Stimulated activated CD4-positive, alpha-beta T cell treated with anti-CD3 and anti-CD28 coated beads, Interleukin-1b, Interleukin-23, amount 100 ng/mL, for 24 hours (primary cell): ENCODE measurements at places on chromosomes 4 and X.

DNA sequence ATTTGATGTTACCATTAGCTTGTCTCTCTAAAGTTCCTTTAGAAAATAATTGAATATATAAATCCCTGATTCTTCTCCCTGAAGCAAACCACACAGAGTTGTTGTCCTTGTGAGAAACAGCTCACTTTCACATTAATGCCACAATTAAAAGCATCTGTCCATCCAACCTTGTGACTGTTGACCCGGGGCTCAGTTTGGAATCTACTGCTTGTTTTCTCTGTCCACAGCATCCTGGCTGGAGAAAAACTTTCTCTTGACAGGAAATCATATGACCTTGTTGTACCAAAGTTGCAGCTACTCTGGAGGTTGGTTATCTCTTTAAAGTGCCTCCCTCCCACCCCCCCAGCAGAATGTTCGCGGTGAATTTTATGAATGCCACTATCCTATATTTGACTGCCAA is 3.1 kb downstream of the PRKG2 start:
- DNase-seq, result no peak

GRCh38 chr4:188993871-188994270 is 854.6 kb downstream of the TRIML1 start:
- DNase-seq, result no peak

- no peak for DNase-seq
Measured at GRCh38 chr4:11407551-11407950, 21.1 kb downstream of the HS3ST1 start.

- DNase-seq, result no peak
Measured at GRCh38 chr4:53705151-53705764, 114.0 kb upstream of the LNX1 start.

- DNase-seq, result no peak
Measured at GRCh38 chr4:133483600-133484246, 334.6 kb downstream of the PCDH10 start.

- no peak for DNase-seq
Measured at GRCh38 chr4:101171747-101172146, 175.6 kb downstream of the PPP3CA start.

DNA sequence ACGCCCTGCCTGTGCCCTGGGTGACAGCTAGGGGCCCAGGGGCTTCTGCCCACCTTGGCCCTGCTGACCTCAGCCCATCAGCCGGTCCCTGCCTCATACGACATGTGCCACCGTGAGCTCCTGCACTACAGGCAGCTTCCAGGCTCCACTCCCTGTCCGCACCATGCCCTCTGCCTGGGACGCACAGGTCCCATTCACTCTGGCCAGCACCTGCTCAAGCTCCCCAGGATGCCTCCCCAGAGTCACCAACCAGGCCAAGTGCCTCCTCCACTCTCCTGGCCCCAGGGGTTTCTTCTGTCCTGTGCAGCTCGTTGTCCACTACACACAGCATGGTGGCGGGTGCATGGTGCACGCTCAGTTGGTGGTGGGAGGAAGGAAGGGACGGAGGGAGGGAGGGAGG is 20.2 kb upstream of the MRFAP1 start:
- no peak for DNase-seq

DNA sequence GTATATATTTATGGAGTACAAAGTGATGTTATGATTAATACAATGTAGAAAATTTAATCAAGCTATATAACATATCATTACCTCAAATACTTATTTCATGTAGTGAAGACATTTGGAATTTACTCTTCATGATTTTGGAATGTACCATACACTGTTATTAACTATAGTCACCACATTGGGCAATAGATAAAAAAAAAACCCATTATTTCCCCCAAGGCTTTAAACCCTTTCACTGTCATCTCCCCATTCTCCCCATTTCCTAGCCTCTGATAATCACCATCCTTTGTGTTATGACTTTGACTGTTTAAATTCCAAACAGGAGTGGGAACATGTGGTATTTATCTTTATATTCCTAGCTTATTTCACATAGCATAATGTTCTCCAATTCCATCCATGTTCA is 2189.1 kb upstream of the AGA start:
- no peak for DNase-seq

DNA sequence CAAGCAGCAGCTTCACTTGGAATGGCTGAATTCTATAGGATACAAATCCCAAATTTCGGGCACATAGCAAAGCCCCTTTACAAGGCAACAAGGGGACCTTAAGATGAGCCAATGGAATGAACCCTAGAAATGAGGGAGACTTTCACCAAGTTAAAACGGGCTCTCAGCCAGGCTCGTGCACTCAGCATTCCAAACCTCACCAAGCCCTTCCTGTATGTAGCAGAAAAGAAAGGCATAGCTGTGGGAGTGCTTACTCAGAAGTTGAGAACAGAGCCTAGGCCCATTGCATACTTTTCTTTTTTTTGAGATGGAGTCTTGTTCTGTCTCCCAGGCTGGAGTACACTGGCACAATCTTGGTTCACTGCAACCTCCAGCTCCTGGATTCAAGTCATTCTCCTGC is 10.8 kb upstream of the HERC5 start:
- DNase-seq, result no peak

- no peak for DNase-seq
Measured at GRCh38 chr4:142984871-142985585, 138.9 kb upstream of the INPP4B start.

DNA sequence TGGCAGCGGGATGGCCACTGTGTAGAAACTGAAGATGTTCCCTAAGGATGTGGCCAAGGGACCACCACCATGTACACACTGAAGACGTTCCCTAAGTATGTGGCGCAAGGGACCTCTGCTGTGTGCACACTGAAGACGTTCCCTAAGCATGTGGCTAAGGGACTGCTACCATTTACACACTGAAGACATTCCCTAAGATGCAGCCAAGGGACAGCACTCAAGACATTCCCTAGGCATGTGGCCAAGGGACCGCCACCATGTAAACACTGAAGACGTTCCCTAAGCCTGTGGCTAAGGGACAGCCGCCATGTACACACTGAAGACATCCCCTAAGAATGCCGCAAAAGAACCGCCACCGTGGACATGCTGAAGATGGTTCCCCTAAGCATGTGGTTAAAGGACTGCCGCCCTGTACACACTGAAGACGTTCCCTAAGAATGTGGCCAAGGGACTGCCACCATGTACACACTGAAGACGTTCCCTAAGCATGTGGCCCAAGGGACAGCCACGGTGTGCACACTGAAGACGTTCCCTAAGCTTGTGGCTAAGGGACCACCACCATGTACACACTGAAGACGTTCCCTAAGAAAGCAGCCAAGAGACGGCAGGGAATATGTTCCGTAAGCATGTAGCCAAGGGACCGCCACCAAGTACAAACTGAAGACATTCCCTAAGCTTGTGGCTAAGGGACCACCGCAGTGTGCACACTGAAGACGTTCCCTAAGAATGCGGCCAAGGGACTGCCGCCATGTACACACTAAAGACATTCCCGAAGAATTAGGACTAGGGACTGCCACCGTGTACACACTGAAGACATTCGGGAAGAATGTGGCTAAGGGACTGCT is 43.3 kb downstream of the DHRSX start:
- no peak for DNase-seq

- DNase-seq, result no peak
Measured at GRCh38 chrX:5867778-5868177, 360.9 kb downstream of the NLGN4X start.

- DNase-seq, result no peak
Measured at GRCh38 chr4:145189981-145190380, 9.6 kb upstream of the OTUD4 start.

DNA sequence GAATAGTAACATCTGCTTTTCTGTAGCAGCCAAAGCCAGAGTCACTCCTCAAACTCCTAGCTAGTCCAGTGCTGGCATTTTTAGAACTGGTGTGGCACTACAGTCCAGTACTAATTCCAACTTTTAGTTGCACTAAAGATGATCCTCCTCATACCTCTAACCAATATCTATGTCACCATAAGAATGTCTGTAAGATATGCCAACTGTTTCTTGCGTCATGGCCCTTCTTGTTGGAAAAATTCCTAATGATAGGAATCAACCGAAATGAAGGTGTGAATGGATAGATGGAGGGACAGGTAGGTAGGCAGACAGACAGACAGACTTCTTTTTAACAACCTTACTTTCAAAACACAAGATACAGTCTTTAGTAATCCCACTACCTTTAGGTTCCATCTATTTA is 74.6 kb upstream of the PRSS48 start:
- no peak for DNase-seq

DNA sequence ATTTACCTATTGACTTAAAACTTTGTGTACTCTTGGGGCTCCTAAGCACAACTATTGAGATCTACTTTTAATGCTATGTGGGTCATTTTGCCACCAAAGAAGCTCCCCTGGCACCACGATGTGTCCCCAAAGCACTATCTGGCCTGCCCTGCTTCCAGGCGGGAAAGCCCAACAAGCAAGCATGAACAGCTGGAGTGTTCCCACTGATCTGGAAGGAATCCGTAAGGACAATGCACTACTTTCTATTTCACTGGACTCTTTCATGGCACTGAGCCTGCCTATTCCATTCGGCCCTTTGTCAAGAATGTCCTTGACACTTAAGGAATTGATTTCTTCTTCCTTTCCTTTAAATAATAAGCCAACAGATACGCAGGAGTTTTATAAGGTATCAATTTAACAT is 38.8 kb downstream of the GRIA3 start:
- no peak for DNase-seq

DNA sequence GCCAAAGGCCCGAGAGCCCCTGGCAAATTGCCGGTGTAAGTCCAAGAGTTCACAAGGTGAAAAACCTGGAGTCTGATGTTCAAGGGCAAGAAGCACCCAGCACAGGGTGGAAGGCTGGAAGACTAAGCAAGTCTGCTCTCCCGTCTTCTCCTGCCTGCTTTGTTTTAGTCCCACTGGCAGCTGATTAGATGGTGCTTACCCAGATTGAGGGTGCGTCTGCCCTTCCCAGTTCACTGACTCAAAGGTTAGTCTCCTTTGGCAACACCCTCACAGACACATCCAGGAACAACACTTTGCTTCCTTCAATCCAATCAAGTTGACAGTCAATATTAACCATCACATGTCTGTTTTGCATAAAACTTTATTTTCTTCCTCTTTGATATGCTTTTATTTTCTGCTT is 157.4 kb downstream of the HS3ST1 start:
- DNase-seq, result no peak

- no peak for DNase-seq
Measured at GRCh38 chr4:152258391-152258790, 277.5 kb downstream of the FBXW7 start.

DNA sequence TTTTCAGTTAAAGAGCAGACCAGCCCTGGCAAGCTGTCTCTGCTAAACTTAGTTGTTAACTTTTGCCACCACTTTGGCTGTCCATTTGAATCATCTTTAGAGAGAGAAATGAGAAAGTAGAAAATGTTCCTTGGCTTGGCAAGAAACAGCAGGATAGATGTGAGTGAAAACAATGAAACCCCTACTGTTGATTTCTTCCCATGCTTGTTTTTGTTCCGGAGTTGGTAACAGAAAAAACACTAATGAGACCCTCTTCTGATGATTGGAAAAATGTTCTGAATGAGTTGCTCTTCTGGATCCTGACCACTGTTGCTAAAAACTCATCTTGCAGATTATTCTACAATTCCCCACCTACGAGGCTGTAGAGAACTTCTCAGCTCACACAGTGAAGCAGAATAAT is 203.3 kb downstream of the MAPK10 start:
- DNase-seq, result no peak

- DNase-seq, result no peak
Measured at GRCh38 chrX:148960060-148960459, 459.6 kb downstream of the AFF2 start.

GRCh38 chr4:186701273-186701672 is 22.4 kb downstream of the FAT1 start:
- DNase-seq, result no peak

DNA sequence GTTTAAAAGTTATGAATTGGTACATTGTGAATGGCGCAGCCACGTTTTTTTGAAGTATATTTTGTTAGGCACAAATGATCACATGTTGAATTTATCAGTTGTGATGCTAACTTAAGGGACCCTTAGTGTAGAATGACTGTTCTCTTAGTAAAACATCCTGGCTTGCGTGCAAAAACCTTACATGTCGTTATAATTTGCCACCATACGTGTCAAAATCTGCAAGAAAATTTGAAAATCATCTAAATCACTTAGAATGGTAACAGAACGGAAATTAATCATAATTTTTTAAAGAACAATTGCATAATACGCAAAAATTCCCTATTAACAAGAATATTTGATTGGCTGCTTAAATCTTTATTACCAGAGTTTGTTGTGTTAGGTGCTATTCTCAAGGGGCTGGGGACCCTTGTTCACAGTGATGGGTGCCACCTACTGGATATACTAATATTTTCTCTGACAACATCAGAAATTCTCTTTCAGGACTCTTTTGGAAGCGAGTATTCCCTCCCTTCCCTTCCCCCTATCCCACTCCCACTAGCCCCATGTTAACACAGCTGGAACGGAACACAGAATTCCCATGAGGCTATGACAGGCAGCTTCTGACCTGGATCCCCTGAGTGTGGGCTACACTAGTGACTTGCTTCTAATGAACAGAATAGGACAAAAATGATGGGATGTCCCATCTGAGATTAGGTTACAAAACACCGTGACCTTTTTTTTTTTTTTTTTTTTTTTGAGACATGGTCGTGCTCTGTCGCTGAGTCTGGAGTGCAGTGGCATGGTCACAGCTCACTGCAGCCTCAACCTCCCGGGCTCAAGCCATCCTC is 71.8 kb downstream of the SUPT20HL2 start:
- no peak for DNase-seq

DNA sequence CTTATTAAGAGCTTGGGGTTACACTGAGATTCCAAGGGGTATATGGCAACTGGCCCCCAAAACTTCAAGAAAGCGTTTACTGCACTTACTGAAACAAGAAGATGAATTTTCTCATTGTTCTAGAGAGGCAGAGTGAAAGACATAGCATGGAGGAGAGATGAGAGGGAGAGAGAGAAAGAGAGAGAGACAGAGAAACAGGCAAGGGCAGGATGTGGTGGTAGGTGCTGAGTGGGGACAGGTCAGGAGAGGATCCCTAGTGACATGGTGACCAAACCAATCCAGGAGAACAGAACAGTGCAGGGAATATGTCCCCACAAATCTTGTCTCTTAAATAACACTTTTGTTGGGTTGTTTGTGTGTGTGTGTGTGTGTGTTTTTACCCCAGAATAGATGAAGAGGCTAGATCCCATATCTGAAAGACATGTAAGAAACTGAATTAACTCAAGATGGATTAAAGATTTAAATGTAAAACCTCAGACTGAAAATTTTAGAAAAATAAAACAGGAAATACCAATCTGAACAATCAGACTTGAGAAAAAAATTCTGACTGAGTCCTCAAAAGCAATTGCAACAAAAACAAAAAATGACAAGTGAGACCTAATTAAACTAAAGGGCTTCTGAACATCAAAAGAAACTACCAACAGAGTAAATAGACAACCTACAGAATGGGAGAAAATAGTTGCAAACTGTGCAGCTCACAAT is 202.2 kb downstream of the QDPR start:
- no peak for DNase-seq

DNA sequence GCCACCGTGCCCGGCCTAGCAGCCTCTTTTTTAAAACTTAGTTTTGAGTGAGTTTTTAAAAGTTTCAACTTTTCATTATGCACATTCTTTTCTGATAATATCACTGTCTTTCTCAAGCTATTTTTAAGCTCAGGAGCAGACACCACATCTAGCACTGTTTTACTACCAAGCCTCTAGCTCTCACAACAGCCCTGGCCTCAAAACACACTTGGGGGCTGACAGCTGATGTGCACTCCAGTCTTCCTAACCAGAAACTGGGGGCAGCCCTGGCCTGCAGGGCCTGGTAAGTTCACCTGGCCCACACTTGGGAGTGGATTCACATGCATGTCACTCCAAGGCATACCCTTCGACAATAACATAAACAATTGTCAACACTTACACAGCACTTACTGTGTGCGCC is 34.0 kb downstream of the CENPU start:
- no peak for DNase-seq
